ENCODE measurements at places on chromosomes 1 and 21.
A peak's percentile ranks its signal among the peaks of the same experiment; 100 is the strongest.

GRCh38 chr1:204731509-204731908 is 46.0 kb upstream of the LRRN2 start:
- no peak for DNase-seq

DNA sequence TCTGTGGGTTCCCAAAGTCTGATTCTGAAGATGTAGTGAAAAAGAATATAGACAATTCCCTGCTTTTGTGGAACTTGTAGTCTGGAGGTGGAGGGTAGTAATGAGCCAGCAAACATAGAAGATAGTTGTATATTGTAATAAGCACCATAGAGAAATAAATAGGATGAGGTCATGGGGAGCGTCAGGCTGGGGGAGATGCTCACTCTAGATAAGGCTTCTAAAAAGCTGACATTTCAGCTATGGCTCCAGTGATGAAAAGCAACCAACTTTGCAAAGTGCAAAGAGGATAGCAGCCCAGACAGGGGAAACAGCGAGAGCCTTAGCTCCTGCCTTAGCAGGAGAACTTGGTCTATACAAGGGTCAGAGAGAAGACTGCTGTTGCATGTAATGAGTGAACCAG is 98.0 kb upstream of the RALGPS2 start:
- no peak for DNase-seq

GRCh38 chr21:25509862-25510261 is 97.4 kb downstream of the MRPL39 start:
- no peak for DNase-seq

GRCh38 chr21:42010507-42011495 is 641 bp upstream of the ZBTB21 start:
- DNase-seq, result no peak

- DNase-seq, result peak; percentile 46
Measured at GRCh38 chr1:207027206-207027777, 5.3 kb downstream of the C1orf116 start.

- DNase-seq, result peak; percentile 78
Measured at GRCh38 chr1:72282271-72283021, at the start of gene NEGR1. NEGR1 (minus strand) TSS chr1:72282539.

- DNase-seq, result no peak
Measured at GRCh38 chr1:156704166-156704711, 1.1 kb downstream of the CRABP2 start.

DNA sequence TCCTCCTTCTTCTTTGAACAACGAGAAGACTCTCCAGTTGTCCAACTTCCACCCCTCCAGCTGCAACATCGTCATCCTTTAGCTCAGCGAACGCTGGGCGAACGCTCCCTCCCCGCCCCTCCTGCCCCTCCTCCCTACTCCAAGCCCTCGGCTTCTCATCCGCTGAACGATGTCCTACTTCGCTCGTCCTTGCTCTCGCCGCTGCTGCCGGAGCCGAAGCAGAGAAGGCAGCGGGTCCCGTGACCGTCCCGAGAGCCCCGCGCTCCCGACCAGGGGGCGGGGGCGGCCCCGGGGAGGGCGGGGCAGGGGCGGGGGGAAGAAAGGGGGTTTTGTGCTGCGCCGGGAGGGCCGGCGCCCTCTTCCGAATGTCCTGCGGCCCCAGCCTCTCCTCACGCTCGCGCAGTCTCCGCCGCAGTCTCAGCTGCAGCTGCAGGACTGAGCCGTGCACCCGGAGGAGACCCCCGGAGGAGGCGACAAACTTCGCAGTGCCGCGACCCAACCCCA is at the start of gene BCAN:
TSS of gene BCAN (plus strand) at position 357 of the 504 bp plus-strand sequence. CDS start 3,938 bp downstream, outside the sequence.
- DNase-seq, result peak; percentile 73

DNA sequence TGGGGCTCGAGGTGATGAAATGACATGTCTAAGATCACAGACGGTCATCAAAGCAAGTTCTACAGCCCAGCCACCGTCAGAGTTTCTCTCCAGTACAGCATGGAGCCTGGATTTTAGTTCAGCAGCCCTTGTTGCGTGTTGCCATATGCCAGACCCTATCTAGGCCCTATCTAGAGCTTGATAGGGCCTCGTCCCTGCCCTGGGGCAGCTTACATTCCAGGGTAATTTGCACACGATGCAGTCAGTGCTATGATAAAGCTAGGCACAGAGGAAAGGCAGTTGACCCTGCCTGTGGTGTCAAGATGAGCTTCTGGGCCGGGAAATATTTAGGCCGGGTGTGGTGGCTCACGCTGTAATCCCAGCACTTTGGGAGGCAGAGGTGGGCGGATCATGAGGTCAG is 18.9 kb downstream of the ETV3L start:
- no peak for DNase-seq

DNA sequence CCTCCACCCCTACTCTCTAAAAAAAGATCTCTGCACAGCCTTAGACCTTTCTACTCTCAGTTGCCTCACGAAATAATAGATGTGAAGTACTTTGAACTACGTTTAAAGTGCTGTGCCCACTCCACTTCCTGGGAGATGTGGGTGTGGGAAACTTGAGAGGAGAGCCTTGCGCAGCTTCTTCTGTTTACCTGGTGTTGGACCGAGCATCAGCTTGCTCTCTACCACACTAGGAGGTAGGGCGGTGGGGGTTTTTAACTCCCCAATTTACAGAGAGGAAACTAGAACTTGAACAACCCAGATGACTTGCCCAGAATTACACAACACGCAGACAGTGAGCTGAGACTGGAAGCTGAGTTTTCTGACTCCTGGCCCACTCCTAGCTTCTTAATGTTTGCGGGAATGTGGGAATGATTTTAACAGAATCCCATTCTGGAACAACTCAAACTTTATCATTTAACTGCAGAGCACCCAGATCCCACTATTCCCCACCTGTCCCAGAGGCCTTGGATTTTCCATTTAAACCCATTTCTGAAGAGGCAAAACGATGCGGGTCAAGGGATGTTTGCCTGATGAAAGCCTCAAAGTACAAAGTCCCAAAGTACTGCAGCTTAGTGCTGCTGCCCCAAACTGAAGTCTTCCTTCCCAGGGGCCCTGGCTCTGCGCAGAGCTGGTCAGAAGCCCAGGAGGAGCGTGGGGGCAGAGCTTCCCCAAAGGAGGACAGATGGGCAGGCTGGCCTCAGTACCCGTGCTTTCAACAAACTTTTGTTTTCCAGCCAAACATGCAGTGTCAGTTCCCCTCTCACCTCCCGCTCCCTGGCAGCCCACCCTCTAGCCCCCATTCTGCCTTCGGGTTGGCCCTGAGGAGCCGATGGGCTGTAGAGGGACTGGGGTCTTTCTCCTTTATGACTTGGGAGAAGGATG is 19.0 kb downstream of the BTG2 start:
- DNase-seq, result no peak

DNA sequence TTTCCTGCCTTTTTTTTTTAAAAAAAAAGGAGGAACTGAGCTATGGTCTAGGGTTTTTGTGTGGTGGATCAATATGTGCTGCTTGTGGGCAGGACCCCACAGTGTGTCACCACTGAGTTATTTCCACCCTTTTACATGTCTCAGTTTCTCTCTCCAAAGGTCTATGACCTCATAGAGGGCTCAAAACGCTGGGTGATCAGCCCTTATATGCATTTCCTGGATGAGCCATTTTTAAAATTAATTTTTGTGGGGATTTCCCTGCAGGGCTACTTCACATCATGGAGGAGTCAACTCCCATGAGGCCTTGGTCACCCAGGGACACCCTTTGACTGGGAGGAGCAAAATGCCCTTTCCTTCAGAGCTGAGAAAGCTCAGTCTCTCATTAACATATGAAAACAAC is 20.7 kb upstream of the HAO2 start:
- DNase-seq, result no peak

GRCh38 chr1:52634111-52634510 is 1.1 kb downstream of the SHISAL2A start:
- no peak for DNase-seq

GRCh38 chr1:61293986-61294504 is 211.7 kb downstream of the NFIA start:
- DNase-seq, result no peak

DNA sequence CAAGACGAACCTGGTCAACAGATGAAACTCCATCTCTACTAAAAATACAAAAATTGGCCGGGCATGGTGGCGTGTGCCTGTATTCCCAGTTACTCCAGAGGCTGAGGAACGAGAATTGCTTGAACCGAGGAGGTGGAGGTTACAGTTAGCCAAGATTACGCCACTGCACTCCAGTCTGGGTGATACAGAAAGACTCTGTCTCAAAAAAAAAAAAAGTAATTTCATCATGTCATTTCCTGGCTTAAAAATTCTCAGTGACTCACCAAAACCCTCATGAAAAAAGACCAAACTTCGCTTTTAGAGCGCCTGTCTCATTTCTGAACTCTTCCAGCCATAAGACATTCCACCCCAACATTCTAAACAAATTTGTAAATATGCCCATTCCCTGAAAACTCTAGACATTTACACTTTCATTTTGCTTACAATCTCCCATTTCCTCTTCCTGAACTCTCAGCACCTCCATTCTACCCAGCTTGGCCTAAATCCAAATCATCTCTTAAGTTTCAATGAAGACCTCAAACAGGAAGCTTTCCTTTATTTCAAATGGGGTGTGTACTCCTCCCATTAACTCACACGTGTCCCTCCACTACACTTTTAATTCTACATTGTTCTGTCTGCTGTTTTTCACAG is 50.5 kb upstream of the PRRC2C start:
- peak; percentile 59 for DNase-seq

DNA sequence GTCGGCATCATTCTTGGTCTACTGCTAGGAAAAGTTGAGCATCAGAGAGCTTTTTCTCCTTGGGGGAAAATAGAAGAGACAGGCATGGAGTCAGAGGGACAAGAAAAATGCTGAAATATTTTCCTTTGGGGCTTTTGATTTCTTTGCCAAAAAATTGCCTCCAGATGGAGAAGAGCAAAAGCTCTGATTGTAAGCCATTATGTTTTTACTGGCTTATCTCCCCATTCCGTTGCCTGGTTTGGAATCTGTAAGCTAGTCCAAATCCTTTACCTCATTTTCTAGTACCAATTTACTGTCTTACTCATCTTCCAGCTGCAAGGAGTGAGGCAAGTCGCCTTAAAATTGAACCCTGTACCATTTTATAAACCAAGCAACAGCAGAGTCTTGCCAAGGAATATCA is 23.3 kb upstream of the NBL1 start:
- no peak for DNase-seq

DNA sequence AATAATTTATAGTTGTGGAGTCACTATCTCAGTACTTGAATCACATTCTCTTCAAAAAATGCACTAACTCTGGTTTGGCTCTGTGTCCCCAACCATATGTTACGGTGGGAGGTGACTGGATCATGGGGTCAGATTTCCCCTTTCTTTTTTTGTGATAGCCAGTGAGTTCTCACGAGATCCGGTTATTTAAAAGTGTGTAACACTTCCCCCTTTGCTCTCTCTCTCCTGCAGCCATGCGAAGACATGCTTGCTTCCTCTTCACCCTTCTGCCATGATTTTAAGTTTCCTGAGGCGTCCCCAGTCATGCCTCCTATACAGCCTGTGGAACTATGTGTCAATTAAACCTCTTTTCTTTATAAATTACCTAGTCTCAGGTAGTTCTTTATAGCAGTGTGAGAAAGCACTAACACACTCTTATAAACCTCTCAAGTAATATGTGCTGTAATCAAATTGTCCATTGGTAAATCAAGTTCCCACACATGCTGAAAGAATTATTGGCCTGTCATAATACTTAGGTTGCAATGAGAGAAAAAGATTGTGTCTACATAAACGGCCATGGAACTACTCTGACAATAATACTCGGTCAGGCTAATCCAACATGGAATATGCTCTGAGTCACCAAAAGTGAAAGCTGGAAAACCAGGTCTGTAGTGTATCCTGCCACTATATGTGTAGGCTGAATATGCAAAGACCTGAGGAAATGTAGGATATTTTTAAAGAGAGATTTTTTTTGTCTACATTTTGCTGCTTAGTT is 107.5 kb downstream of the SLC44A5 start:
- no peak for DNase-seq

GRCh38 chr1:185441605-185442004 is 124.6 kb upstream of the IVNS1ABP start:
- peak; percentile 72 for DNase-seq

- DNase-seq, result no peak
Measured at GRCh38 chr1:157371826-157372225, 180.5 kb downstream of the FCRL5 start.

- DNase-seq, result peak; percentile 59
Measured at GRCh38 chr1:114756949-114757454, 782 bp downstream of the CSDE1 start.

DNA sequence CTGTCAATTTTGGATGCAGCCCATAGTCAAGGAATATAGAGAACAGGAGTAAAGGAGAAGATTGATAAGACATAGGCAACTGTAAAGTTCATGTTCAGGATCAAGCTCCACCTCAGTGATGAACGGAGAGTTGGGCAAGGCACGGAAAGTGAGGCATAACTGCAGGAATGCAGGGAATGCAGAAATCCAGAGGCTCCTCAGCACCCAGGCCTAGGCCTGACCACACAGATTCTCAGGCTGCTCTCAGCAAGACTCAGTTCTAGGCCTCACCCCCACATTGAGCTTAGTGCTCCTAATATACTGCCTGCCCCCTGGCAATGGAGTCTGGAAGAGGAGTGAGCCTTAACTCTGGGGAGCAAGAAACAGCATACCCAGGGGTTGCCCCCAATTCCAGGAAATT is 36.3 kb upstream of the S1PR1 start:
- no peak for DNase-seq

DNA sequence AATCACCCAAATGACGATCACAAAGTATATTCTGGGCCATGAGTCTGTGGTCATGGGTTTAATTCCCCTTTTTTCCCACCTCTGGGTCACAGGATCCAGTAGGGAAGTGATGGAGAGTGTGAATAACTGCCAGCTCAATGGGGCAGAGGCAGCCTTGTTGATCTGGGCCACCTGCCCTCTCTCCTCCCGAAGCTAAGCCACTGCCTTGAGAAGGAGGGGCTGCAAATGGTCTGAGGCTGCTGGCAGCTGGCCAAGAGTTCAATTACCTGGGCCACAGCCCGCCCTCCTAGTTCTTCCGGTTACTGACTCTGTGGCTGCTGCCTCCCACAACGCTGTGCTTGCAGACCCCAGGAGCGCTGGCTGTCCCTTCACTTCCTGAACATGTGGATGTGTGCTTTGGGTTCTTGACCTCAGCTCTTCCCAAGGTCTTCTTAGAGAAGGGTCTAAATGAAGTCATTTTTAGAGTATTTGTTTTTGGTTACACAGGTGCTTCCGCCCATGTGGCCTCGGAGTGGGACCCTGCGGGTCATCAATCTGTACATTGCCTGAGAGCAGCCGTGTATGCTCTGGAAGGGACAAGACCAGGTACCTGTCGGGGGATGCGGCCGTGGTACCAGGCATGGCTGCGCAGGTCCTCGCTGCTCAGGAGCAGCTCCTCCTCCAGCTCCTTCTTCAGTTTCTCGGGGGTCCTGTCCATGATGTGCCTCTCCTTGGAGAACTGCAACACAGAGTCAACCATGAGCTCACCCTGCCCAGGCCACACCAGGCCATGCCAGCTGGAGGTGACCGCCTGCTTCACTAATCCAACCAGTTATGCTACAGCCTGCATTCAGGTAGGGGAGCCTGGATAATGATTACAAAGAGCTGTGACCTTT is 89.7 kb downstream of the BCAR3 start:
- no peak for DNase-seq
